ENCODE measurements at places on chromosomes 5 and 9.

- no peak for DNase-seq
Measured at GRCh38 chr5:57509501-57510260, 27.1 kb upstream of the ACTBL2 start.

GRCh38 chr9:121627427-121627826, 24.0 kb upstream of the DAB2IP start:
- no peak for DNase-seq

- no peak for DNase-seq
Measured at GRCh38 chr5:96572864-96573512, 89.2 kb upstream of the CAST start.

DNA sequence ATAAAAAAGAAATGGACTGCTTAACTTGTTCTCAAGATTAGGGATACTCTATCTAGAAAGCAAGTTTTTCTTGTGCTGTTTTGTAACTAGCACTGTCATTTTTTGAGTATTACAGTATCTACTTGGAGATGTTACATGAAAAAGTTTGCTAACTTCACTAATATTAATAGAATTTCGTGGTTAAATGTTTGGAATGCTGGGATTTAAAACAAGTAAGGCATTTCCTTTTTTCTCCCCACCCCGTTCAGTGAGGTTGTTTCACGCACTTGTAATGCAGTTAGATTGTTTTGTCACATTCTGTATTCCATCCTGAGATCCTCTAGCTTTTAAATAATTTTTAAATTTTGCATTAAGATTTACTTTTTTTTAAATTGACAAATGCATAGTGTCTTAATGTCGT, 20.0 kb upstream of the TEK start:
- DNase-seq = no peak

DNA sequence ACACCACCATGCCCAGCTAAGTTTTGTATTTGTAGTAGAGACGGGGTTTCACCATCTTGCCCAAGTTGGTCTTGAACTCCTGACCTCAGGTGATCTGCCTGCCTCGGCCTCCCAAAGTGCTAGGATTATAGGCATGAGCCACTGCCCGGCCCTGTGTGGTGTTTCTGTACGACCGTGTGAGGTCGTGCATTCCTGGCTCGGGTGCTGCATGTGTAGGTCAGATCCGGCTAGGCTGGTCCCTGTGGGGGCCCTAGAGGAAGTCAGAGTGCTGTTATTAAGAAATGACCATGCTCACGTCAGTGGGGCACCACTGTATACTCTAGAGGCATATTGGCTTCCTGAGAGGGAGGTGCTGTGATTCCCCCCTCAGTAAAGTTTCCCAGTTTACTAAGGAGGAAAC, 13.7 kb downstream of the WNK2 start:
- DNase-seq = no peak

- peak; percentile 82 for DNase-seq
Measured at GRCh38 chr9:98263482-98264357, 8.3 kb upstream of the TBC1D2 start.

- no peak for DNase-seq
Measured at GRCh38 chr5:142391058-142391845, 66.4 kb upstream of the SPRY4 start.

- DNase-seq = peak; percentile 1
Measured at GRCh38 chr5:146825033-146825432, 53.5 kb downstream of the PPP2R2B start.

- DNase-seq = no peak
Measured at GRCh38 chr9:86632537-86632936, 278.3 kb upstream of the TUT7 start.

GRCh38 chr9:90722071-90722470, 79.4 kb upstream of the DIRAS2 start:
- no peak for DNase-seq

DNA sequence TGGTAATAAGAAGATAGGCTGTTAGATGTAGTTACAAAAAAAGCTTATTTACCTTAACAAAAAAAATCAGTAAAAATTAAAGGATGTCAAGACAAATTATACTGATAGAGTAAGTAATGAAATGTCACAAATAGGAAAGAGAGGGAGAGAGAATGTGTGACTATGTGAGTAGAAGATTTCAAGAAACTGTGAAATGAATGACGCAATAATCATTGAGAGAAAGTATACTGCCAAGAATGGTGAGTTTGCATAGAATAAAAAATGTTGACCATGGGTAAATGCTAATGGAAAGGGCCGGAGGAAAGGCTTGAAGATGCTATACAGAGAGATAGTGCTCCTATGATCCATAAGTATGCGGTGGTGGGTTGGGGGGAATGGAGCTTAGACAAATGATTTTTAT, 100.7 kb downstream of the PTPRD start:
- no peak for DNase-seq

DNA sequence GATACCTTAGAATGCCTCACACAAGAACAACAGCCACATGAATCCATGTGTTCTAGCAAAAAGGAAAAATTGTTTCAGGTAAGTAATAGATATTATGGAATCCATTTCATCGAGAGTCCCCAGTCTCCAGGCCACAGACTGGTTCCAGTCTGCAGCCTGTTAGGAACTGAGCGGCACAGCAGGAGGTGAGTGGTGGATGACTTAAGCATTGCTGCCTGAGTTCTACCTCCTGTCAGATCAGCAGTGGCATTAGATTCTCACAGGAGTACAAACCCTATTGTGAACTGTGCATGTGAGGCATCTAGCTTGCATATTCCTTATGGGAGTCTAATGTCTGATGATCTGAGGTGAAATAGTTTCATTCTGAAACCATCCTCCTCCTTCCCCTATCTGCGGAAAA, 207.0 kb downstream of the CSNK1G3 start:
- no peak for DNase-seq

DNA sequence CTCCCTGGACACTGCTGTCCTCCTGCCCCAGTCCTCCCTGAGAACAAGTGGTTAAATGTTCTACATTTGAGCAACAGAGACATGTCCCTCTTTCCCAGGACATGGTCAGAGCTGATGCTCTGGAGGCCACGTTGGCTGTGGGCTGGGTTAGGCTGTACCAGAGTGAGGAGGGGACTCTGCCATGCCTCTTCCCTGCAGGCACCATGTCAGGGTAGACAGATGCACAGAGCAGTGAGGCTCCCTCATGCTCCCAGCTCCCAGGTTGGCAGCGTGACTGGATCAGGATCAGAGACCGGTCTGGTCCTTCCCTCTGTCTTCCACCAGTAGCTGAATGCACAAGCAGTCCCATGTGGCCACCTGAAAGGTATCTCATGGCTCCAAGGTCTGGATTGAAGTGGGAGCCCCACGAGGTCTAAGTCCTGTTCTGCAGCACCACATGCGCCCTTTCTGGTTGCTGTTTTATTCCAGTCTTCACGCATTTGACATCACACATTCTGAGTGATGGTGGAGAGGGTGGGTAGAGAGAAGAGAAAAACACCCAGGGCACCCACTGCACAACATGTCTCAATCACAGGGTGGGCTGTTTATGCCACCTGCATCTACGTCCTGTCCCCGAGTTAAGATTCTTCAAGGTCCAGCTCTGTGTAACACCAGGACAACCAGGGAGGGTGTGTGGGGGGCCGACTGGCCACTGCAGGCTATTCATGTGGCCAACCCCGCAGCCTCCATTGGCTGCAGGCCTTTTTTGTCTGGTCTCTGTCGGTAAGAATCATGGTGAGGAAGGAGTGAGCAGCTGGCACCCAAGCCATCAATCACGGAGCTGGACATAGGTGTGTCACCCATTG, 204.9 kb downstream of the FANCC start:
- no peak for DNase-seq

- DNase-seq = peak; percentile 72
Measured at GRCh38 chr5:150001660-150002486, 1.3 kb downstream of the HMGXB3 start.

DNA sequence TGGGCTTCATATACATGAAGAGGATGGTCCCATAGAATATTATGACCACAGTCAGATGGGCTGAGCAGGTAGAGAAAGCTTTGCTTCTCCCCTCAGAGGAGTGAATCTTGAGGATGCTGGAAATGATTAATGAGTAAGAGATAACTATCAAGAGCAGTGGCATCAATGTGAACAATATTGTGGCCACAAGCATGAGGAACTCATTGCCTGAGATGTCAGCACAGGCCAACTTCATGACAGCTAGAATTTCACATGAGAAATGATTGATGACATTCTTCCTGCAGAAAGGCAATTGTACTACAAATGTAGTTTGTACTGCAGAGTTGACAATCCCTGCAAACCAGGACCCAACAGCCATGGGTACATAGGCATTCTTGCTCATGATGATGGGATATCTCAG, 586 bp downstream of the OR13C9 start:
- DNase-seq = no peak

DNA sequence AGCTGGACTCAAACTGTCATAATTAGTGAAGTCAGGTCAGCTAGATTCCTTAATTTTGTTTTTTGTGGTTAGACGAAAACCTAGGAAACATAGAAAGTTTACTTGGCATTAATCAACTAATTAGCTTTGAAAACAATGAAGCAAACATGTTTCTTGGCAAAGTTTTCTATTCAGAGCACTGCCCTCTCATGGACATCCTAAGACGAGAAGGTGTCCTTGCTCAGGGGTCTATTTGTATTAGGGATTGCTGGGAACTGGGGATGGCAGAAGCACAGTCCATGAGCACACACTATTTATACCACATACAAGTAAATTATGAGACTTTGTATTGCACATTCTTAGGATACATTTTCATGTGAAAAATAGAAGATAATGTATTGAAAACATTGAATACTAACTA, 49.7 kb downstream of the POC5 start:
- DNase-seq = no peak

DNA sequence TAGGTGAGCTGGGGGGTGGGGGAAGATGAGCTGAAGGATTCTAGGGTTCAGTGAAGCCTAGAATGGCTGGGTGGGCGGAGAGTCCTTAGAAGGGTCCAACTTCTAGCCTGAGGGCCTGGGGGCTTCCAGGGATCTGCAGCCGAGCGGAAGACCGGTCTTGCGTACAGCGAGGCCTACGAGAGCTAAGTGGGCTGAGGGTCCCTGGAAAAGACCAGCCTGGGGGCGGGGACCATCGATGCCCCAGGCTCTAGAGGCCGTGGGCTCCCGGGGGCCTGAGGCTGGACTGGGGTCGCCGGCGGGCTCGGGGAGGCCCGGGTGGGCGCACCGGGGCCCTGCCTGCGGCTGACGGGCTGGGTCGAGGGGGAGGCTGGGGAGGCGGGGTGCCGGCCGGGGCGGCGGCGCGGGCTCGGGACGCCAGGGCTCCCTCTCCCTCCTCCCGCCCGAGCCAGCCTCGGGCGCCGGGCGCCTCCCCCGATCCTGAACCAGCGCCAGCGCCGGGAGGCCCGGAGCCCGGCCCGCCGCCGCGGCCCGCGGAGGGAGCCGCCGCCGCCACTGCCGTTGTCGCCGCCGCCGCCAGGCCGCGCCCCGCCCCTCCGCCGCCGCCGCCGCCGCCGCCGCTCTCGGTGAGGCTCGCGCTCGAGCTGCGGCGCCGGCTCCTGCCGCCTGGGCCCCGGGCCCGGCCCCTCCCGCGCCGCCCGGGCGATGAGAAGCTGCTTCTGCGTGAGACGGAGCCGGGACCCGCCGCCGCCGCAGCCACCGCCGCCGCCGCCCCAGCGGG, at the start of gene MVB12B:
MVB12B (plus strand) TSS at position 602 of the 778 bp plus-strand sequence; CDS start at position 703, 101 bp downstream.
- peak; percentile 29 for DNase-seq

DNA sequence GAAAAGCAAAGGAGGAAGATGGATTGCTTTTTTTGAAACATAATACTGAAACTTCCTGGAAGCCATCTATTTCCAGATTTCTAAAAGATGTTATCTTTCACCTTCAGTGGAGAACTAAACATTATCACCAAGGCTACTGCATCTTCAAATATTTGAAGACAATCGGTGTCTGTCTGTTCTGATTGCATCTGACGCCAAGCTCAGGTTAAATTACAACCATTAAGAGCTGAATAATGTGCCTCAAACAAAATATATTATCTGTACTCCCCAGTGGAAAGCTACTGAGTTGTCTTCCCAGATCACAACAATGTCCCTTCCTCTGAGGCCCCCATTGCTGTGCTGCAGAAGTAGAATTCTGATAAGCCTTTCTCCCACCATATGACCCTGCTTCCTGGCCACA, 342.3 kb downstream of the PLK2 start:
- no peak for DNase-seq

GRCh38 chr5:123511290-123511647, 708 bp upstream of the CSNK1G3 start:
- no peak for DNase-seq

- no peak for DNase-seq
Measured at GRCh38 chr5:139638736-139639618, 9.2 kb upstream of the CXXC5 start.

DNA sequence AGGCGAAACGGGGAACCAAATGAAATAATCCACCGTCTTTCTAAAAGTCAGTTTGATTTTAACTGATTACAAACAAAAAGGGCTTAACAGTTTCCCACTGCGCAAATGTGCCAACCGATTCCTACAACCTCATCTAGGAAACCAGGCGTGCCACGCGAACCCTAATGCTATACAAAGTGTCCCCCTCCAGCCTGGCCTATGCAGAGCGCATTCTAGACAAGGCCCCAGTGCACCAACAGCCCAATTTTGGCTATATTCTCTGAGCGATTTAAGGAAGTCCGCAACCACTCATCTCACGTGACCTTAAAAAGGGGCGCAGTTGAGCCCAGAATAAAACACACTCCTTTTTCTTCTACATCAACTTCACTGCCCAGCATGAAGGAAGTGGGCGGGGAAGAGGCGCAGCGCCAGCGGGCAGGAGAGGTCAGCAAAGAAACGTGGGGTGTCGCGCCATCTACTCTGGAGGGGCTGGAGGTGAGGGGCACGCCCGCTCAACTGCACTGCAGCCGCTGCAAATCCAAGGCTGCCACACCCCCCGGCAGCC, 779 bp downstream of the FAM13B start:
- DNase-seq = no peak

- DNase-seq = no peak
Measured at GRCh38 chr9:113876151-113876992, at the start of gene ZNF618. ZNF618 (plus strand) TSS chr9:113876309; CDS start chr9:113876381, 72 bp downstream.

- no peak for DNase-seq
Measured at GRCh38 chr5:64603676-64604075, 86.6 kb upstream of the SHISAL2B start.

DNA sequence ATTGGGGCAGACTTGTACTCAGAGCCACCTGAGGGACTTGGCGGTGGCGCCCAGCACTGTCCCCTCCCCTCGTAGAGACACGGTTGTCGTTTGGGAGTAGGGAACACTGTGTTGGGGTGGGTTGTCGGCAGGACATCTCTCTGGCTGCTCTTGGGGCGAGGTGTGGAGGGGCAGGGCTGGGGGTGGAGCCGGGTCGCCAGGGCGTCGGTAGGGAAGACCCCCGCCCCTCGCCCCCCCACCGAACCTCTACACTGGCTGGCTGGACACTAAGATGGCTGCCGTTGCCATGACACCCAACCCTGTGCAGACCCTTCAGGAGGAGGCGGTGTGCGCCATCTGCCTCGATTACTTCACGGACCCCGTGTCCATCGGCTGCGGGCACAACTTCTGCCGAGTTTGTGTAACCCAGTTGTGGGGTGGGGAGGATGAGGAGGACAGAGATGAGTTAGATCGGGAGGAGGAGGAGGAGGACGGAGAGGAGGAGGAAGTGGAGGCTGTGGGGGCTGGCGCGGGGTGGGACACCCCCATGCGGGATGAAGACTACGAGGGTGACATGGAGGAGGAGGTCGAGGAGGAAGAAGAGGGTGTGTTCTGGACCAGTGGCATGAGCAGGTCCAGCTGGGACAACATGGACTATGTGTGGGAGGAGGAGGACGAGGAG, 778 bp downstream of the TRIM41 start:
- DNase-seq = peak; percentile 53

- DNase-seq = peak; percentile 40
Measured at GRCh38 chr5:139711067-139711905, 63.1 kb downstream of the CXXC5 start.

GRCh38 chr9:119257592-119257991, 111.6 kb downstream of the BRINP1 start:
- no peak for DNase-seq

GRCh38 chr5:4570047-4570995, 569.8 kb upstream of the ADAMTS16 start:
- no peak for DNase-seq

GRCh38 chr5:14292766-14293658, 149.9 kb downstream of the TRIO start:
- no peak for DNase-seq
